Colonic mucosa (tissue), 4 donors: ENCODE measurements at places on chromosomes 4 and X. TPM values are rescaled to one million over a fixed set of nuclear protein-coding genes. Genes with fewer than 3 reads are reported as not detected.
A peak's percentile ranks its signal among the peaks of the same experiment; 100 is the strongest.

GRCh38 chr4:121070696-121071639, 1.4 kb downstream of the NDNF start:
- no peak overlapping the region for H3K27ac ChIP-seq
- H3K27me3 ChIP-seq, result no peaks in the 10 kb centered on the region
- peaks cover 4% of the 10 kb centered on the region for H3K4me1 ChIP-seq
- peak overlapping the region; percentile 60 for H3K4me3 ChIP-seq

Gene AKAP4
- total RNA-seq, result not detected

DNA sequence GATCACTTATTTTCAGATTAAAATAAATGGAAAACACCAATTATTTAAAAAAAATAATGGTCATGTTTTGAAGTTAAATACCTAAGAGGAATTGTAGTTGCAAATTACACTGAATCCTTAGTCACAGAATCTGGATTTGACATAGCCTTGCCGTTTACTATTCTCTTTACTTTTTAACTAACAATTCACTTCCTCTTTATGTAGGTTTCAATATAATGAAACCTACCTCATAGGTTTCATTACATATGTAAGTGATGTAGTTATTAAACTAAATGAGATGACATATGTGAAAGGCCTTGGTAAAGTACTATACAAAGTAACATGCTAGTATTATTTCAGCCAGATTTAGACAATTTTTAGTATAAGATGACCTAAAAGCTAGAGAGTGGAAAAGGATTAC, 6.5 kb downstream of the SPP1 start:
- no peak for DNase-seq
- no peaks in the 10 kb centered on the region for H3K4me1 ChIP-seq
- H3K27me3 ChIP-seq, result no peaks in the 10 kb centered on the region
- H3K36me3 ChIP-seq, result no peaks in the 10 kb centered on the region
- no peak overlapping the region for H3K4me3 ChIP-seq

Gene DCLK2
- total RNA-seq, result 3.9 TPM

Gene TCEAL9
- 23.9 TPM for total RNA-seq

DNA sequence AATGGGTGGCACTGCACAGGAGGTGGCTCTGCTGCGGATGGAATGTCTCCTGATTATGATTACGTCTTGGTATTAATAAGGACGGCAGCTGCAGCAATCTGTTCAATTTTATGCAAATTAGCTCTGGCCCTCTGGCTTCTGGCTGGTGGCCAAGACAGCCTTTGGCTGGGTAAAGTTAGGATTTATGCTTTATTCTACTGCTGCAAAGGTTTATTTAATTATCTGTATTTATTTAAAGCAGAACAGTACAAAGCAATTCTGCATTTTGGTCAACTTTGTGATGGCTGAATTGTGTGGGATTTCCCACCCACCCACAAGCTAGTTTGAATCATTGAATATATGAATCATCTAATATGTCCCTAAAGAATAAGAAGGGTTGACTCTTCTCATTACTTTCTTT, 745.6 kb upstream of the FAM241A start:
- no peaks in the 10 kb centered on the region for H3K36me3 ChIP-seq
- H3K4me3 ChIP-seq, result no peak overlapping the region
- no peak for DNase-seq
- H3K27me3 ChIP-seq, result no peaks in the 10 kb centered on the region
- H3K27ac ChIP-seq, result no peak overlapping the region

DNA sequence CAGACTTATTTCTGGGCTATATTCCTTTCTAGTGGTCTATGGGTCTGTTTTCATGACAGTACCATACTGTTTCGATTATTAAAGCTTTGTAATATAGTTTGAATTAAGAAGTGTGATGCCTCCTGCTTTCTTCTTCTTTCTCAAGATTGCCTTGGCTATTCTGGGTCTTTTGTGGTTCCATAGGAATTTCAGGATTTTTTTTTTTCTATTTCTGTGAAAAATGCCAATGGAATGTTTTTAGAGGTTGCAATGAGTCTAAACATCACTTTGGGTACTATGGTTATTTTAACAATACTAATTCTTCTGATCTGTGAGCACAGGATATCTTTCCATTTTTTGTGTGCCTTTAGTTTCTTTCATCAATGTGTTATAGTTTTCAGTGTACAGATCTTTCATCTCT, 204.3 kb upstream of the HCCS start:
- no peaks in the 10 kb centered on the region for H3K36me3 ChIP-seq
- no peak overlapping the region for H3K27ac ChIP-seq
- no peak overlapping the region for H3K4me3 ChIP-seq
- DNase-seq, result no peak
- H3K4me1 ChIP-seq, result no peaks in the 10 kb centered on the region
